Hindlimb muscle (tissue), 1 donor: ENCODE measurements at places on chromosomes 4 and X. TPM values are rescaled to one million over a fixed set of nuclear protein-coding genes. Genes with fewer than 3 reads are reported as not detected.

NALF2 gene
- 0.40 TPM for polyA plus RNA-seq

SLC7A11 gene
- polyA plus RNA-seq = 0.46 TPM

VSIG4 gene
- 16.2 TPM for polyA plus RNA-seq

SLC10A7 gene
- polyA plus RNA-seq = 7.1 TPM

DNA sequence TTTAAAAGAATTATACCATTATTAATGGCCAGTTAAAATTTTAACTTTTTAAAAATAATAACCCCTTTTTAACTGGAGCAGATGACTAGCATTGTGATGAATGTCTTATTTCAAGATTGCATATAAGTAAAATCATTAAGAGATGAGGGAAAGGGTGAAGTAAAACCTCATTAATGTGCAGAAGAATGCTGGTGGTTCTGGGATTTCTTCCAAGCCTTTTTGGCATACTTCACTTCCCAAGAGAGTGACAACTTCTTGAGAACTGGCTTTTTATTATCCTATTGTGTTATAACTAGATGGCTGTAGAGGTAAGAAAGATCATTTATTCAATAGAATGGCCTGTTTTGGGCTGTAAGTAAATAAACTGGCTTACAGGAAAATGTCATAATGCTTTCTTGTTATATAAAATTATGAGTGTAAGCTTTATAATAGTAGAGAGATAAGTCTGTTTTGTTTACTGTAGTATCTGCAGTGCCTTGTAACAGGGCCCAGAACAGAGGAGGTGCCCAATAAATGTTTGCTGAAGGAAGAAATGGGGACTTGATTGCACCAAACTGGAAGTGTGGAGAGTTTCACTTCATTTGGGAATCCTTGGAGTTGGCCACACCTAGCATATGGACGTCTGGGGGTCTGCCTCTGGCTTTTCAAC, 242.9 kb upstream of the PITX2 start:
- DNase-seq = no peak

GRCh38 chr4:174764105-174764729, 64.8 kb downstream of the GLRA3 start:
- DNase-seq = peak; percentile 15

CWH43 gene
- 0.12 TPM for polyA plus RNA-seq

DNA sequence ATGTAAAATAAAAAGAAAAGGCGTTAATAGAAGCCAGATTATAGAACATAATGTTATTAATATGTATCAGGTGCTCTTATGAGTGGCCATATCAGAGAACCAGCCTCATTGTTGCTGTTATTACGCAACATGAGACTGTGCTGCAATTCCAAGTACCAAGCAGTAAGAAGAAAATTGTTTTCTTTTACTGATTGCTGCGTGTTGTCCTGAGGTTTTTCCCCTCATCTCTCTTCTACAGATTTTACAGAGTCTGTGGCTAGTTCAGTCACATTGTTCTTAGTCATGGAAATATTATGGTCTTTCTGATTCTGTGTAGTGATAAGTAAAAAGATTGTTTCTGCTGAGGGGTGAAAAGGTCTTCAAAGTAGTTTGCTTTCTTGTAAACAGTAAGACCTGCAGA, 55.9 kb downstream of the NPNT start:
- no peak for DNase-seq

DNA sequence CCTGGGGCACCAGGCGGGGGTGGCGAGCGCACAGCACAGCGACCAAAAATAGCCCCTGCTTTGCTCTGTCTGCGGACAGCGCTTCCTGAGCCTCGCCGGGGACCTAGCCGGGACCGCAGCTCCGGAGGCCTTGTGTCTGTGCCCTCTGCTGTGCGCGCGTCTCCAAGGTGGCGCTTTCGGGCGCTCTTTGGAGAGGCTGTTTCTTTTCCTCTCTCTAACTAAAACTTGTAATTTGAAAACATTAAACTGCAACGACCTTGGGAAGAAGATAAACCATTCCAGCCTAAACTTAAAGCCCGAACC, 3.4 kb downstream of the ARX start:
- no peak for DNase-seq

- DNase-seq = no peak
Observed at GRCh38 chr4:4781936-4782707, 77.3 kb upstream of the MSX1 start.
